Heart right ventricle (tissue), 16 donors: ENCODE measurements at places on chromosomes 4 and X. TPM values are rescaled to one million over a fixed set of nuclear protein-coding genes. Genes with fewer than 3 reads are reported as not detected.

The DIPK2B gene
- total RNA-seq = 23.9 TPM

The HSFX1 gene
- 0.51 TPM for total RNA-seq

The RASL11B gene
- total RNA-seq = 4.1 TPM

The SLC25A5 gene
- 230 TPM for total RNA-seq

The SPATA4 gene
- 0.31 TPM for total RNA-seq

The PABPC4L gene
- total RNA-seq = 0.64 TPM

The ELF4 gene
- total RNA-seq = 1.8 TPM

The ADGRL3 gene
- 6.4 TPM for total RNA-seq

The NLGN3 gene
- total RNA-seq = 0.81 TPM

The HAUS7 gene
- total RNA-seq = 18.6 TPM
